ENCODE measurements at places on chromosomes 5 and 9.

DNA sequence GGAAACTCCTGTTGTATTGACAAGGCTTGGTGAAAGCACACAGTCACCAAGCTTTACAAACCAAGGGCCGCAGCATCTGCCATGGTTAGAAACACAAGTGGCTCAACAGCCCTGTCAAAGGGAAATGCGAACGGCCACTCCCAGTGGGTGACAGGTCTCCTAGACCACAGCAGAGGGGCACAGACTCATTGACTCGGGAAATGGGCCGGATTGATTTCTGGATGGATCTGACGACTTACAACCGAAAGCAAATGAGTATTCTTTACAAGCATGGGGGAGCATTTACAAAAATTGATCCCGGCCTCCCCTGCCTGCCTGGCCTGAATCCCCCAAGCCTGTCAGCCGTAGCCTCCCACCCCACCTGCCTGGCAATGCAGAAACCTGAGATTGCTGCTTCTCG, 48.2 kb downstream of the ADAMTS2 start:
- DNase-seq: no peak

DNA sequence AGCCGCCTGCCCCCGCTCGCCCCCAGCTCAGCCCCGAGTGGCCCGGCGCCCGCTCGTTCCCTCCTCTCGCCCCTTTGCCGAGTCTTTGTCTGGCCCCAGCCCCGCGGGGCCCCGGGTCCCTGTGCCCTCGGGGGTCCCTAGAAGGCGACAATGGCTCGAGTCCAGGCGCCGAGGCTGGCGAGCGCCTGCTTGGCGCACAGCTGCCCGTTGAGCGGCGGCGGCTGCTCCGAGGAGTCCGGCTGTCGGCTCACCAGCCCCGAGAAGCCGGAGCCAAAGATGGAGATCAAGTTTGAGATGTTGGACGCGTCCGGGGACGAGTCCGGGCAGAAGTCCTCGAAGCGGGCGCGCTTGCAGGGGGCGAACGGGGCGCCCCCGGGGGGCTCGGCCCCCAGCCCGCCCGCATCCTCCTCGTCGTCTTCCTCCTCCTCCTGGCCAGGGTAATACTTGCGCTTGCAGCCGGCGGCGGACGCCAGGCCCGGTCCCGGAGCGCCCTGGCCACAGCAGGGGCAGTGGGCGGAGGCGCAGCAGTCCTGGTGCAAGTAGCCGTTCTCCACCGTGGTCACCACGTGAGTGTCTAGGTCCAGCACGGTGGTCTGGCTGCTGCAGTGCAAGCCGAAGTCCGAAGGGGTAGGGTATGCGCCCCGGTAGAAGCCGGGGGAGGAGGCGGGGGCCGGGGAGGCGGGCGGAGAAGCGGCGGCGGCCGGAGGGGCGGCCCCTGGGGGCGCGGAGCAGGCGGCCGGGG, 1.2 kb downstream of the IER5L start:
- DNase-seq: no peak

GRCh38 chr5:172733974-172734346, 37.0 kb downstream of the DUSP1 start:
- no peak for DNase-seq

DNA sequence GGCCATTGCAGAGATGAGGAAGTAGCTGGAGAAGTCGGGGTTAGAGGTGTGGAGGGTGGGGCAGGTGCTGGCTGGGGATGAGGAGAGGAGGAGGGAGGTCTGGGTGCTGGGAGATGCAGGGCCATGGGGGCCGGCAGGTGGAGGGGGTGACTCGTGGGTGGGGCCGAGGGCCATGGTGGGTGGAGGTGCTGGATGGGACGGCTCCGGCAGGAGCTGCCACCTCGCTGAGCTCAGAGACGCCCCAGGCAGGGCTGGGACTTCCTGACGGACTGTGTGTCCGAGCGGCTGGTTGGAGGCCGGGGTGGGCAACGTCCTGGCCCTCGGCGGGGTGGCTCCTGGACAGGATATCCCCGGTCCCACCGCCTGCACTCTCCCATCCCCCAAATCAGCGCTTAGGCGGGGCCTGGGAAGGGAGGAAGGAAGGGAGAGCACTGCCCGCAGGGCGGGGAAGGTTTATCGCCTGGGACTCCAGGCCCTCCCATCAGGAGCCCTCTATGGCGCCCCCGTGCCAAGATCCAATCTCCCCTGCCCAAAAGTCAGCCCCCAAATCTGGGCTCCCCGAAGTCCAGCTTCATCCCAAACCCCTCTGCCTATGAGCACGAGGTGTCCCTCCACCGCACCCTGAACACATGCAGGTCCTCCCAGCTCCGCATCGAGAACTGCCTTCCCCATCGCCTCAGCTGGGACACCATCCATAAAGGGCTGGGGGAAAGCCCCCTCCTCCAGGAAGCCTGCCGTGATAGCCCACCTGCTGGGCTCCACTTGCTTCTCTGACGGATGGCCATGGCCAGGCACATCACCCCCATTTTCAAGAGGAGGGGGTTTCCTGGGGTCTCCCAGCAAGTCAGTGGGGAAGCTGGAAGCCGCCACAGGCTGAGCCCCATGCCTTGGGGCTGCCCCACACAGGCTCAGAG, 58.3 kb upstream of the NOTCH1 start:
- no peak for DNase-seq

DNA sequence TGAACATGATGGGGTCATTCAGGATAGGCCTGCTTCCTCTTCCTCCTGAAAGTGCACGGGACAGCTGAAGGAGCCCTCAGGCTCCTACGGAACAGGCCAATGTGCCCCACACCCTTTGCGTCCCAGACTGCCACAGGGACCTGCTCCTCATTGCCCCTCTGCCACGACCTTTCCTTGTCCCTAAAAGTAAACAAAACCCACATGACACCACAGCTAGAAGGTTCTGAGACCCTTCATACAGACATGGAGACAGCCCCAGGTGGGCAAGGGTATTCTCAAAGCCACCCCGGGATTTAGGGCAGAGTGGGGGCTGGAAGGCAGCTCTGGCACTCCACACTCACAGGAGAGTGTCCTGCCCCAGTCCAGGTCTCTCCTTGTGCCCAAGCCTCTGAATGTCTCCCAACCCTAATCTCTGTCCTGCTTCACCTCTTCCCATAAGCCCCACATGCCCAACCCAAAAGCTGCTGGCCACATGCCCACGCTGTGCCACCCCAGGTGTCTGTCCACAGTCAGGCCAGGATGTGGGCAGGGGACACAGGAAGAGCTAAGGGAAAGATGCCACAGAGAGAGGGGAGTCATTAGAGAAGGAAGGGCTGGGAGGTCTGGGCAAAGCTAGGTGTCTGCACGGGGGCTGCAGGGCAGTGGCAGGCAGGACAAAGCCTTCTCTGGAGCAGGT, 800 bp downstream of the AMBP start:
- DNase-seq: no peak

GRCh38 chr9:14051419-14051818, 262.5 kb downstream of the NFIB start:
- no peak for DNase-seq

GRCh38 chr5:172456076-172456722, 1.9 kb upstream of the SH3PXD2B start:
- DNase-seq: no peak

DNA sequence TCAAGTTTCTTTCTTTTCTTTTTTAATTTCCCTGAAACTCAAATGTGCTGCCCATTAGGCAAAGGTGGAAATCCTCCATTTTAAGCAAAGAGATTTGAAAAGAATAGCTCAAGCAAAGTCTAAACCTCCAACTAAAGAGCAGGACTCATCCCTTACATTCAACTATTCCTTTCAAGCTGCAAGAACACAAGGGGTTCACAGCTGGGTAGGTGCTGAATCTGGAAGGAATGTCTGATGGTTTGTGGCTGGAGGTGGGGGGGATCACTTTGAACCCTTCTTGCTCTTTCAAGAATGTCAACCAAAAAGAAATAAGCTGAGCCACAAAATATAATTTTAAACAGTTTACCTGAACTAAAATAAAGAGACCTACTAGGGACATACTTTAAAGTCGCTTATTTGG, 375.7 kb upstream of the CDH10 start:
- DNase-seq: no peak

GRCh38 chr5:123928401-123928800, 416.4 kb downstream of the CSNK1G3 start:
- no peak for DNase-seq

GRCh38 chr9:1879501-1879900, 135.6 kb upstream of the SMARCA2 start:
- DNase-seq: no peak

GRCh38 chr9:82091100-82091499, 102.5 kb downstream of the SPATA31D1 start:
- DNase-seq: no peak

GRCh38 chr5:28398185-28398584, 1359.8 kb upstream of the CDH9 start:
- DNase-seq: no peak

DNA sequence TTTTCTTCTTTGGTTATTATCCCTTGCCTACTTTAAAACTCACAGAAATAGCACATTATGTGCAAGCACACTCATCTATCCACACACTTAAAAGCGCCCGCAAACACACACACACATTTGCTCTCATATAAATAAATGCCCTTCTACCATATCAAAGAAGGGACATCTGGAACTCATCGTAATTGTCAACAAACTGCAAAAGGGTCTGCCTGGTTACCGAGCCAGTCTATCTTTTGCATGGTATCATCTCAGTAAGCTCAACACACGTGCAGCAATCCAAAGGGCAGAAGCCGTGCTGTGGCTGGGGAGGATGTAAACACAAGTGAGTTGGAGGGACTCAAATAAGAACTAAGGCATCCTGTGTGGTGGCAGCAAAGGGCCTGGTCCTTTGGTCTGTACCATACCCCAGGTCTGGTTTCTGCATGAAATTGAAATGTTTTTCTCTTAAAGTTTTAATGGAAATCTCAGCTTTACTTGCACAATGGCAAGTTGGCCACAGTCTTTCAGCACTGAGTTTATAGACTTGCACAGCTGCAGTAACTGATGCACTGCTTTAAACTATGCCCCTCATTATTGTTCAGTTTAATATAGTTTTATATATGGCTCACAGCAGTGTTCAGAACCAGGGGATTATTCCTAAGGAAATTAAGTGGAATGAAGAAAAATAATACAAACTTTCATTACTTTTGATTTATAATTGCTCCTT, 331.0 kb downstream of the ADAMTS6 start:
- no peak for DNase-seq

- no peak for DNase-seq
Observed at GRCh38 chr5:2181149-2181548, 298.4 kb upstream of the IRX4 start.

DNA sequence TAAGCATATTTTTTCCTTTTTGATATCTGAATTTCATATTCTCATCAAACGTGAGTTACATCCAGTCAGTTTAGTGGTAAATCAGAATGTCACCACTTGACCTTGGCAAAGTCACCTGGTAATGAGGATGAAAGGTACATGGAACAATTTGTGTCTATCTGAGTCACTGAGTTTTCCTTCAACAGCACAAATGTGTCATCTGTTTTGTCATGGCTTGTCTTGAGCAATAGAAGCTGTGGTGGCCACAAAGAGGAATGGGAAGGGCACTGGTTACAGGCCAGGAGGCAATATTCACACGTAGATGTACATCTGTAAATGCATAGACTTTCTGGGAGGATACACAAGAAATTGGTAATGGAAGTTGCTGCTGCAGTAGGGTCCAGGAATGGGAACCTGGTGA, 8.4 kb upstream of the ZNF474 start:
- DNase-seq: no peak
